ENCODE measurements at places on chromosomes 11 and 22.
A peak's percentile ranks its signal among the peaks of the same experiment; 100 is the strongest.

- no peak for DNase-seq
Measured at GRCh38 chr22:17990147-17990546, 34.2 kb downstream of the MICAL3 start.

DNA sequence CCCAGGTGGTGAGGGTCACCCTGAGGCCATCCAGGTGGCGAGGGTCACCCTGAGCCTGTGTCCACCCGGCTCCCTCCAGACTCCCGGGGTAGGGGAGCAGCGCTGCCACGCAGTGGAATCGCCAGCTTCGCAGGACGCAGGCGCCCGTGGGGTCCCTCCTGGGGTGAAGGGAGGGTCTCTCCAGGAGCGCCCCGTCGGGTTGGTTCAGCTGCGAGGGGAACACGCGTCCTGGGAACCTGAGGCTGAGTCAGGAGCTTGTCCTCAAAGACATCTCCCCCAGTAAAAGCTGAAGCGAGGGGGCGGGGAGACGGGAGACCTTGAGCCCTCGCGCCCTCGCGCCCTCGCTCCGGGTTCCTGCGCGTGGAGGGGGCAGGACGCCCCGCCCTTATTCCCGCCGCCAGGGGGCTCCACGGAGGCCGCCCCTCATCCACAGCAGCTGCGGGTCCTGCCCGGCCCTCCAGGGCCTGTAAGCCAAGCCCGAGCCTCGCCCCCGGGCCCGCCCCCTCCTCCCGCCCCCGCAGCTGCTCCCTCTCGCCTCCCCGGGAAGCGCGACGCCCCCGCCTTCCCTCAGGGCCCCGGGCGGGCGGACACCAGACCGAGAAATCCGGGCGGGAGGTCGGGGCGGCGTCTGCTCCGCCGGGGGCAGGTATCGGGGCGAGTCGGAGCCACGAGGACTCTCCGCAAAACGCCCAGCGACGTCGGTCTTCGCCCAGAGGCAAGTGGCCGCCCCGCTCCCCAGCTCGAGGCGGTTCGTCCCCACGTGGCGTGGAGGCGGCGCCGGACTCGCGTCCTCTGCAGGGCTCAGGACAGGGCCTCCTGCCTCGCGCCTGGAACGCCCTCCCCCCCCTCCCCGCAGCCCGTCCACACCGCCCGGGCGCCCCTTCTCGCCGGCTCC, 22.8 kb downstream of the PIM3 start:
- no peak for DNase-seq

DNA sequence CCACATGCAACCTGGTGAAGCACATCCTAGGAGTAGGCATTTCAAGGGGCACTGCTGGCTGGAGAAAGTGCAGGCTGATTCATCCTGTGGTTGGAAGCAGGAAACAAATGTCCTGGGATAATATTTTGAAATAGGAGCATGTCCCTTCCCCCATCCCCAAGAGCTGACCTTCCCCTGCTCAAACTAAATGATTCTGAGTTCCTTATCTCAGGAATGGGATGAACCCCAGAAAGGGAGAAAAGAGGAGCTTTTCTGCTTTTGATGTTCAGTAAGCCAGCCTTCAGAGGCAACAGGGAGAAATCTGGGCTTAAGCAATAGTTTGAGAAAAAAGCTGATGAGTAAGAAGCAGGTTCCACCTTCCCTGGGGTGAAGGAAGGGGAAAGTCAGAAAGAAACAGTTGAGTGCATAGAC, 19.5 kb upstream of the SPON1 start:
- DNase-seq, result peak; percentile 45

DNA sequence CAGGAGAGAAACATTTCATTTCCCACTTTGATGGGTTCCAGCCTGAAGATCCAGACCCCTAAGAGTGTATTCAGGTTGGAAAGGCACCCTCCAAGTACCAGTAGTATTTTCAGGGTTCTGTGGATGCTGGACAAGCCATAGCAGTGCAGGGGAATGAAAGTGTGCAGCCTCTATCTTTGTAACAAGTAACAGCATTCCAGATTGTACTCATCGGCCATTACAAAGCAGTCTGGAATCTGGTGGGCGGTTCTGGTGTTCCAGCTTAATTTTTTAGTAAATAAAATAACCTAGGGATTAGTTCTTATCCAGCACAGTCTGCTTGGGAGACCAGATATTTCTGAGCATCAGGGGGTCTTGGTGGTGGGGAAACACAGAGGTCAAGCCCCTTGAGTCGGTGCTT, 22.6 kb downstream of the APLNR start:
- DNase-seq, result no peak

GRCh38 chr11:47689480-47689879, 25.7 kb downstream of the AGBL2 start:
- no peak for DNase-seq

DNA sequence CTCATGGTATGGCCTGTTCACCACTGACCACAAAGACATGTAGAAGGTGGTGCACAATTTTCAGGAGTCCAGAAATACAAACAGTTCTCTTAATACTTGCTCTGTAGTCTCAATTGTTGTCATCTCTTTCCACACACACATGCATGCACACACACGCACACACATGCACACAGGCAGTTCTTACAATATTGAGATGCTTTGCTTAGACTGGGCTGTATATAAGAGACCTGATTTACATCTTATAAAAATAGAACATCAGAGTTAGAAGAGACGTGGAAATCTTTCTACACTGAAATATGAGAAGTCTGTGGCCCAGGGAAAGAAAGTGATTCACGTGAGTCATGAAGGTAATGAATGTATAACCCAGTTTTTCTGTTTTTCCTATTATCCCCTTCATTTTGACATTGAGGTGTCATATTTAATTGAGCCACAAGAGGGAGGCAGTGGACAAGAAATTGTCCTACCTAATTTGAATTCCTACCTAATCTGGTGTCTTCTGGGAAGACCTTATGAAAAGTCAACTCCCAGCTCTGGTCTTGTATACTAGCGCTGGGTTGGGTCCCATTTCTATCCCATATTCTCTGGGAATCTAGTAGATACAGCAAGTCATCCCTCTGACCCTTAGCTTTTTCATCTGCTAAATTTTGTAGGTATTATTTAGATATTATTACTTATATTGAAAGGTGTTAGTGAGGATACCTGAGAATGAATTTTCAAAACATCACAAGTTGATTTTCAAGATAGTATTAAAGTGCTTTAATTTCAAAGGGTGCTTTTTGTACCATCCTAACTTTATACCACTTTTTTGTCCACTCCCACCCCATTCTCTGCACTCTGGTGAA, 14.9 kb upstream of the MS4A4A start:
- DNase-seq, result peak; percentile 25

- DNase-seq, result no peak
Measured at GRCh38 chr22:29877620-29878019, 5.4 kb upstream of the MTMR3 start.

DNA sequence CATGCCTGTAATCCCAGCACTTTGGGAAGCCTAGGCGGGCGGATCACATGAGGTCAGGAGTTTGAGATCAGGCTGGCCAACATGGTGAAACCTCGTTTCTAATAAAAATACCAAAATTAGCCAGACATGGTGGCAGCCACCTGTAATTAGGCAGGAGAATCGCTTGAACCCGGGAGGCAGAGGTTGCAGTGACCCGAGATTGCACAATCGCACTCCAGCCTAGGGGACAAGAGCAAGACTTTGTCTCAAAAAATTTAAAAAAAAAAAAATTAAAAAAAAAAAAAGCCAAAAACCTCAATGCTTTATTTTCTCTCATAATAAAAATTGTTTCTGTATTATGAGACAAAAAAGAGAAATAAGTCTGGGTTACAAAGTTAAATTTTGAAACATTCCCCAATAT, 54.2 kb downstream of the RDX start:
- DNase-seq, result no peak

DNA sequence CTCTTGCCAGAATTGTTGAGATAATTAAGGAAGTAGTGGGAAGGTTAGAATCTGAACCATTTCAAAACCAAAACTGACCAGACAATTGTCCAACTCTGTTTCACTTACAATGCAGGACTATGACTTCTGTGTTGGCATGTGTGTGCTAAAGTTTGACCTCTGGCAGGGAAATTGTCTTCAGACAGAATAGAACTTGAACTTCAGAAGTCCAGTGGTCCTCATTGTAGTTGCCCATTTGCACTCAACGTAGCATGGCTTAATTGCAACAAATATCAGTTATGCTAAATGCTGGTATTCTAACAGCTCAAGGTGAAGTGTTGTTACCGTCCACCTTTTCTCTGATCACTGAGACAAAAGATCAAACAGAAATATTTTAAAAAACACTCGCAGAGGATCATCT, 47.2 kb downstream of the BLID start:
- no peak for DNase-seq

DNA sequence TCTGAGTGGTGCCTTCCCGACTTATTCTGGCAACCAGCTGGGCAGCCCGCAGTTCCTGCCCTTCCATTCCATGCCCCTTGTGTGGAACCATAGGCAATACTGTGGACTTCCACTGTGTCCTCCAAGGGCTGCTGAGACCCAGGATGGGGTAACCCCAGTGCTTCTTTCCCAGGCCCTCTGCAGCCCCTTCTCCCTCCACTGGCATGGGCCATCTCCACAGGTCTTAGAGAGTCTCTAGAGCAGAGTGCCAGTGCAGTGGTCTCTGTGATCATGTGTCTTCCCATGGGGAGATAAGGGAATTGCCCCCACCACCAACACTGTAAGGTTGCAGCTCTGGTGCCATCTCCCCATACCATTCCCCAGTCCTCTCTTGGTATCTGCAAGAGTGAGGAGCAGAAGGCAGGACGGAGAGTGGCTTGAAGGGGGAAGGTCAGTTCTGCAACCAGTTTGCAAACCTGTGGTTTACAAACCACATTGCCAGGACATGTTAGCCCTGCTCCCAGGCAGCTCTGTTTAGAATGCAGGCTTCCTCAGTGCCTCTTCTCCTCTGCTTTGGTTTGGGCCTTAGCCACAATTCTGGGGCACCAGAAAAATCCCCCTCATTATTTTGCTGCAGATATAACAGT, 20.9 kb upstream of the DRD2 start:
- no peak for DNase-seq

DNA sequence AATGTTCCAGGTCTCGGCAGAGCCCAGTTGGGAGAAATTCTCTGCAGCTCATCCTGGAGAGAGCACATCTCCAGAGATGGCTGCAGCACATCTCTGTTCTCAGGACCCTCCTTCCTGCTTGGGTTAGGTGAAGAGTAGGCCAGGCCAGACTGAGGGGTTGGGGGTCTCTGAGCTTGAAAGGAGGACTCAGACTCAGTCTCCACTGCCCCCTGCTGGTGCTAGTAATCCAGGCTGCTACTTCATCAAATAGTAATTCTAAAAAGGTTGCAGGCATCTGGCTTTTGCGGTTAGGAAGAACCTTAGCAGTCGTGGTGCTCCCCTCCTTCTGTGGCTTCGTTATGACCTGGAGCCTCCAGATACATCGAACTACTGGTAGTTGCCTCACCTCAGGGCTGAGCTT, 9.7 kb downstream of the TUB start:
- DNase-seq, result no peak

GRCh38 chr22:34798605-34799004, 267.4 kb upstream of the ISX start:
- no peak for DNase-seq

DNA sequence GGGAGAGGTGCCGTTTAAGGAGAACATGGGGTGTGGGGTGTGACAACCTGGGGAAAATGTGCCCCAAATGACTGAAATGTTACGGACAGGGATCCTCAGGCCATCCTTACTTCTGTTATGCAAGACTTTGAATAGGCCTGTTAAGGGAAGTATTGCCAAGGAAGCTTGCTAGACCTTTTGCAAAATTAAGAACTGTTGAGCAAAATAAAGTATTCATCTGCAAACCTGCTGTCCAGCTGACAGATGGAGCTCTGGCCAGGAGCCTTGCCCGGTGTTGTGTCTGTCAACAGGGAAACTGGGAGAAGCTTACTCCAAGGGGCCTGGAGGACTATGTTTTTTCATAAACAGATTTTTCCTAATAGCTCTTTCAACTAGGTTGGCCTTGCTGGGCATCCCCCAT, 48.0 kb downstream of the FAT3 start:
- DNase-seq, result no peak

DNA sequence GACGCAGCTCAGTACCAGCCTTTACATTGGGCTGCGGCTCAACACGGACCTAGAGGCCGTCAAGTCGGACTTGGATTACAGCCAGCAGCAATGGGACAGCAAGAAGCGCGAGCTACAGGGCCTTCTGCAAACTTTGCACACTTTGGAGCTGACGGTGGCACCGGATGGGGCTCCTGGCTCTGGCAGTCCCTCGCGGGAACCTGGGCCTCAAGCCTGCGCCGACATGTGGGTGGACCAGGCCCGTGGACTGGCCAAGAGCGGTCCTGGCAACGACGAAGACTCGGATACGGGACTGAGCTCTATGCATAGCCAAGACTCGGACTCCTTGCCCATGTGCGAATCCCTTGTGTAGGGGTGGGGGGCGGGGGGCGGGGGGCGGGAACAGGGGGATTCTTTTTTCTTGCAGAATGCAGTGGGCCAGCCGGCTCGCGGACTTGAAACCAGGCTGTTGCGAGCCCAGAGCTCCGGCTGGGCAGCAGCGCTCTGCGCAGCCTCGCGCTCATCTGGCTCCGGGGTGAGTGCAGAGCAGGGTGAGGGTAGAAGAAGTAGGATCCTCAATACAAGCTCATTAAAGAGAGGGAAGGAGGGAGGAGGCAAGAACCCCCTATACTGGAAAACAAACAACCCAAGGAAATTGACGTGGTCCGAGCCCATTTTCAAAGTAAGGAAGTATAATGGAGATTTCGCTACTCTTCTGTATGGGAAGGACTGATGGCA, 1.8 kb downstream of the RASSF10 start:
- DNase-seq, result no peak

DNA sequence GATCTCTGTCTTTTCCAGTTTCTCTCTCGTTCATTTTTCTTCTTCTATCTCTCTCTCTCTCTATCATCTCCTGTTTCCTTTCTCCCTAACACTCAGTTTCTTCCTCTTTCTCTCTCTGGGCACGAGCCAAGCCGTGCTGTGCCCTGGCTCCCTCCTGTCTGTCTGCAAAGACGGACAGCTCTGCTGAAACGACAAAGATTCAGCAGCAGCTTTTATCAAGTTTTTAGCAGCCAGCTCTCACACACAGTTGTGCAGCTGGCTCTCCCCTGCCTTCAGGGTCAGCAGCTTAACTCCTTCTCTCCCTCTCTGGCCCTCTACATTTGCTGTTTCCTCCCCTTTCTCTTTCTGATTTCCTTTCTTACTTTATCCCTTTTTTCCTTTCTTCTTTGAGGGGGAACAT, 352.0 kb upstream of the MPPED2 start:
- no peak for DNase-seq

DNA sequence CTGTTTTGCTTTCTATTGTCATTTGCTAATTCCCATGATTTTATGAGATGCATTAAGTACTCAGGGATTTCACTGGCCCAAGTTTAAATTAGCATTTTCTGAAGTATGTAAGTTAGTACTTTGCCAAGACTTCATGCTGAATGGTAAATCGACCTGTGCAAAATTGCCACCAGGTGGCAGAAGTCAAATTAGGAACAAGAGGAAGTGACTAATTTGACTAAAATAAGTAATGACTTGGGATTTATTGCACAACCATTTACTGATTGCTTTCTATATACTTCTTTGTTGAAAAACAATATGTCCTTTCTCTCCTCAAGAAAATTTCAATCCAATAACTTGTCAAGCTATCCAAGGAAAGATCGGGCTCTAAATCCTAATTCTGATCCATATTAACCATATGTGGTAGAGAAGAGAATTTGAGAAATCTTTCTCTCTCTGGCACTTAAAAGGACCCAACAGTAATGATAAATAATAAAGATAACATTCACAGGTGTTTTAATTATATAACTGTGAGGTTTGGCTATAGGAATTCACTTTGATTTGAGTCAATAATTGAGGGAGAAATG, 253.7 kb upstream of the CHORDC1 start:
- DNase-seq, result peak; percentile 27

- no peak for DNase-seq
Measured at GRCh38 chr11:9041747-9042146, 37.9 kb upstream of the NRIP3 start.

- DNase-seq, result no peak
Measured at GRCh38 chr11:42170601-42171000, 711.1 kb upstream of the LRRC4C start.
